Stimulated activated CD4-positive, alpha-beta T cell treated with anti-CD3 and anti-CD28 coated beads, Interleukin-2, amount 100 ng/mL, for 24 hours (primary cell): ENCODE measurements at places on chromosomes 3 and 15.

DNA sequence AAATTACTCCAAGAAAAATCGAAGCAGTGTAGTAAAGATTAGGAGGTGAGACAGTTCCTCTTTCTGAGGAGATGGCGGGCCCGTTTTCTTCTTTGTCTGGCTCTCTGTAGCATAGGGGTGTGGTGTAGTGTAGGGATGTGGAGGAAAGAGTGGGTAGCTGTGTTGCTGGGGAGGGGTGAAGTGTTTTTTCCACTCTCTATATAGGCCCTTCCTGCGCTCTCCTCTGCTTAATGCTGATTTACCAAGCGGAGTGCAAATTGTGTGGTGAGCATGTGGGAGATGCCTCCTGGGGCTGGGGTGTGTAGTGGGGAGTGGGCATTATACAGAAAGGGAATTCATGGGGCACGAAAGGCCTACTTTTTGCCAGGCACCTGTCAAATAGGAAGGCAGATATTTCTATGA is 94.9 kb downstream of the ST6GAL1 start:
- DNase-seq, result peak; percentile 70

DNA sequence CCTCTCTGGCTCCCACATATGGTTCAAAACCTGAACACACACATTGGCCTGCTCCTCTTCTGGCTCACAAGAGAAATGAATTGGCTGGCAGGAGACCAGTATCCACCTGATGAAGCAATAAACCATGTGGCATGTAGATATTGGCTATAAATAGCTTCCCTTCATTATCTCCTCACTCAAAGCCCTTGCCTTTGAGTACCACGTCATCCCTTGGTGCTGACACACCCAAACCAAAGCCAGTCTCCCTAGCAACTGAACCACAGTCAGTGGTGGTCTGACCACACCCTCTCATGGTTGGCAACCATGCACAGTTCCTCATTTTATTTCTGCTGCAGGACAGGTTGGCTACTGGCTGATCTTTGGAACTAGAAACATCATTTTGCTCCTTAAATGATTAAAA is 98.8 kb downstream of the ZNF621 start:
- no peak for DNase-seq

DNA sequence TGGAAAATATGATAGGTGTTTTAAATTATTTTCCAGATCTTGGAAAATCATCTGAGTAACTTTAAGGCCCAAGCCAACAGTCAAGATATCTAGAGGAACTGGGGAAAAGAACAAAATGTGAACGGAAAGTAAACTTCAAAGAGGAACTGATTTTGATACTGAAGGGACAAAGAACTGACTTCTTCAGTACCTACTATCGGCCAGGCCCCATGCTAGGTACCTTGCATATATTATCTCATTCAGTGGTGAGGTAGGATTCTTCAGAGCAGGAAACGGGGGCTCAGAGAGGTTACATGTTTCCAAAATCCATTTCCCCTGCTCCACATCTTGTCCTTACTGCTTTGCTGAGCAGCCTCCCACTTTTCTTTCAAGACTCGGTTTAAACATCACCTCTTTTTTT is 9.8 kb upstream of the ZNF710 start:
- no peak for DNase-seq

- no peak for DNase-seq
Measured at GRCh38 chr3:73484656-73485248, 140.0 kb downstream of the PDZRN3 start.

DNA sequence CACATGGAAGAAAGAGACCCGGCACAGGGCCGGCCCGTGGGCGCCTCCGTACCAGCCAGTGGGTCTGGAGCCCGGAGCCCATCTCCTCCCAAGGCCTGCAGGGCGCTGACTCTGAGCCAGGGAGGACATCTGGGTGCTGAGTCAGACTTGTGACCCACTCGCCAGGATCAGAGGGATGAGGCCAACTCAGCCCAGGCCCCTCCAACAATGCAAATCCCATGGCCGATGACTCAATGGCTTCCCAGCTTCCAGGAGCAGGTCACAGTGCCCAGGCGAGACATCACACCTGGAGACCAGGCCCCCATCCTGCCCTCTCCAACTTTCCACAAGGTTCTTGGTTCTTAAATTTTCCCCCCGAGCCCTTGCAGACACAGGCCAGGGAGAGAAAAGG is 95.1 kb downstream of the LRIG1 start:
- no peak for DNase-seq

GRCh38 chr15:70461017-70461416 is 302.3 kb downstream of the UACA start:
- DNase-seq, result no peak

DNA sequence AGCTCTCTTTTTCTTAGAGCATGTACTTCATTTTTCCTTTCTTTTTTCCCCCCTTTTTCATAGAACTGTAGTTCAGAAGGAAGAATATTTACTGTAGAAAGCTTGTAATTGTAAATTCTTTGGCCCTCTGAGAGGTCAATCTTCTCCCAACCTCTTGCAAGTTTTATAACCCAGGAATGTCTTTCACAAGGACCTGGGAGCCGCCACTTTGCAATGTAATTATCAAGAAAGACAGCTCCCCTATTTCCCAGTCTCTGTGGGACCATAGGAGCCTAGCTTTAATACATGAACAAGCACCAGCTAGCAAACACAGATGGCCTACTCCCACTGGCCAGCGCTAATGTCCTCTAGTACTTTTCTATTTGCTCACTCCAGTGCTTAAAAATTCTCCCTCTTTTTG is 51.4 kb downstream of the NFKBIZ start:
- DNase-seq, result no peak

DNA sequence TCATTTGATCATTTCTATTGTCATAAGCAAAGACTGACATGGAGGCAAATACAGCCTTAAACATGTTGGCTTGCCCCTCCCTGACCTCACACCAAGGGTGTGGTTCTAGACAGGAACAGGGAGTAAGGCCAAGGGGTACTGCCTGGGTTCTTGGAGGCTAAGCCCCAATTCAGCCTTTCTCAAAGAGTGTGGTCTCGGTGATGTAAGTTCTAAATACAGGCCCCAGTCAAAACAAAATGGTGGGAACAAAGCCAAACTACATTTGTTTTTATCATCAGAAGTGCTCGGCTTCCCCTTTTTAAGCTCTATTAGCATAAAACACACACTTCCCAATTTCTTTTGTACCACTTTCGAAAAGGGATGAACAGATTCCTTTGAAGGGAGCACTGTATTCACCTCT is 129.5 kb downstream of the ATP8B4 start:
- DNase-seq, result no peak

DNA sequence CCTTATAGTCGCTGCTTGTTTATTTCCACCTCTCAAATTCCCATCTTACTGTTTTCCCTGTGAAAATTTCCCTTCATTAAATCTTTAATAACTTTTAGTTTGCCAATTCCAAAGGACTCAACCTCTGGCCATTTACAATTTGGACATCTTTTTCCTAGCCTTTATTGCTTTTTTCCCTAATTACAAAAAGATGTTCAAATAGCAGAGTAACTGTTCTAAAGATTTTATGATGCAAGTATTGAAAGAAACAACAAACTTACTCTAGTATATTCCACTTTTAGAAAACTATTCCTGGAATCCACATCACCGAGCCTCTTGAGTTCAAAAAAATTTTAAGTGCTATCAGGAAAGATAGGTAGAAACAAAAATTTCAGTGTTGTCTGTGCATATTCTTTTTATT is 174.1 kb upstream of the UBE2E2 start:
- no peak for DNase-seq

DNA sequence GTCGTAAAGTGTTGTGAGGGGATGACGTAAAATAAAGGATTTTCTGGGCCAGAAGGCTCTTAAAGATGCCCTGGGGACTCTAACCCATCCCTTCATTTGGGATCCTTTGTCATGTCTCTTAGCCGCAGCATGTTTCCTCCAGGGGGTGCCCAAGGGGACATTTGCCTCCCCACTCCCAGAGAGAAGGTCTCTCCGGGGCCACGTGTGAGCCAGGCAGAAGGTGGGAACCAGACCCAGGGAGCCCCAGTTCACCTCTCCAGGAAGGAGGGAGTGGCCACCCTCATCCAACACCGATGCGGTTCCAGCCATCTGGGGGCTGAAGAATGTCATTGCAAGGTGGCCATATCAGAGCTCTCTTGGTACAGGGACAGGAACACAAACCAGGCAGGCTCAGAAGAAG is 25.2 kb downstream of the ST8SIA2 start:
- no peak for DNase-seq

GRCh38 chr3:34283751-34284150 is 485.3 kb downstream of the PDCD6IP start:
- no peak for DNase-seq

DNA sequence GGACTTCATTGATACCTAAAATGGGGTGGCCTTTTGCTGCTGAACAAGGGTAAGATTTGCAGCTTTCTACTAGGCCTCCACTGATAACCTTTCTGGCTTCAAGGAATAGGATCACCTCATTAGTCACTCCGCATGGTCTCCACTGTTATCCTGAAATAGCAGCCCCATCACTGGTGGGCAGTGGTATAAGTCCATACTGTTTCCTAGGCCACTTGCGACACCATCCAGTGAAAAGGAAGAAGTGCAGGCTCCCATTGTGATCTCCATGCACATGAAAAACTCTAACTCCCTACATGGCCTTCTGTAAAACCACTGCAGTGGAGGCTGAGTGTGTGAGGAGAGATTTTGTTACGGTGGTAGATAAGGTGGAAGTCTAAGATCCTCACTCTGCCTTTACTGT is 1455.9 kb downstream of the SI start:
- DNase-seq, result no peak

GRCh38 chr15:75364881-75365280 is 3.5 kb downstream of the MAN2C1 start:
- no peak for DNase-seq

DNA sequence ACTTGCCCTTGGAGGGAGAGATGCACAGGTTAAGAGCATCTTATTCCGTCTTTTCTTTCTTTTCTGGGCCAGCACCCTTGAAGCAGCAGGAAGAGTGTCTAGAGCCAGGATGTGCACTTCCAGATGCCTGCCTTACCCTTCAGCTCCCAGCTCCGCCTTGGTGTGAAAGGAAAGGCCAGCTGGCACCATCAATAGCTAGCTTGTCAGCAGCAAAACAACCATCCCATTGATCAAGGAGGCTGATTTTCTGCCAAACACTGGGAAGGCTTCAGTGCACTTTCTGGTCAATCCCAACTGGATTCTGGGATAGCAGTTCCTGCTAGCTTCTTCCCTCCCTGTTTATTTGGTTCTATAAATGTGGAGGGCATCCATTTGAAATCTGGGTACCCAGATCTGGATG is 110.9 kb upstream of the GALNT15 start:
- DNase-seq, result no peak

GRCh38 chr3:129377615-129378014 is 50.8 kb downstream of the EFCAB12 start:
- DNase-seq, result no peak

GRCh38 chr3:87200060-87200647 is 27.0 kb upstream of the CHMP2B start:
- DNase-seq, result no peak

DNA sequence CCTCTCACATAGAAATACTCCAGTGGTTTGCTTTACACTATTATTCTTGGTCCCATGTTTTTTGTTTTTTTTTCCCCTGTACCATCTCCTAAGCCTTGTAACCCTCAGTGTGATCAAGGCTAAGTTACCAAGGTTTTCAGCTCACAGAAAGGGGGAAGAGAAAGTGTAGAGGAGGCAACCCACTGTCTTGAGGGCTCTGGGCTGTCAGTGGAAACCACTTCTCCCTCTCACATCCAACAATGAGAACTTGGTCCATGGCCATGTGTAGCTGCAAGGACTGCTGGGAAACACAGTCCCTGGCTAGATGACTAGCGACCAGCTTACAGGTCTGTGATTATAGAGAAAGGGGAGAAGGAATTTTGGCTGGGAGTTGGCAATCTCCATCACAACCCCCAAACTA is 30.3 kb downstream of the GPD1L start:
- no peak for DNase-seq

GRCh38 chr3:44240061-44240460 is 1.6 kb upstream of the TOPAZ1 start:
- DNase-seq, result no peak
